Activated gamma-delta T cell treated with Interleukin-2 at 50 U/mL for 16 hours (primary cell): ENCODE measurements at places on chromosomes 11 and 22.

DNA sequence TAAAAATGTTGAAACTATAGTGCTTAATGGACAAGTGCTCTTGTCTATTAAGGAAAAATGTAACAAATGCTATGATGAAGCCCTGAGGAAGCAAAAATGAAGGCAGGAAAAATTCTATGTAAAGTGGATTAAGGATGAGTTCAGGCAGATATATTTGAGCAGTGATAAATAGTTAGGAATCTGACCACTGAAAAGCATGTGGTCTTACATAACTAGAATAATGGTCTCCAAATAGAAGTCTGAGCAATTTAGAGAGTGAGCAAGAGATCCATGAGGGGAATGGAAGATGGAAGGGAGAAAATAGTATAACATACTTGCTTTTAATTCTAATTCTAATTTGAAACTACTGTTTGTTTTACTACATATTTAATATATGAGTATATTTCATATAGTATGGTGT lies 510.6 kb upstream of the ARHGAP42 start:
- DNase-seq: no peak

GRCh38 chr11:64660205-64660604 lies 62.8 kb downstream of the NRXN2 start:
- no peak for DNase-seq

GRCh38 chr22:38098410-38099249 lies 11.9 kb downstream of the BAIAP2L2 start:
- DNase-seq: no peak

DNA sequence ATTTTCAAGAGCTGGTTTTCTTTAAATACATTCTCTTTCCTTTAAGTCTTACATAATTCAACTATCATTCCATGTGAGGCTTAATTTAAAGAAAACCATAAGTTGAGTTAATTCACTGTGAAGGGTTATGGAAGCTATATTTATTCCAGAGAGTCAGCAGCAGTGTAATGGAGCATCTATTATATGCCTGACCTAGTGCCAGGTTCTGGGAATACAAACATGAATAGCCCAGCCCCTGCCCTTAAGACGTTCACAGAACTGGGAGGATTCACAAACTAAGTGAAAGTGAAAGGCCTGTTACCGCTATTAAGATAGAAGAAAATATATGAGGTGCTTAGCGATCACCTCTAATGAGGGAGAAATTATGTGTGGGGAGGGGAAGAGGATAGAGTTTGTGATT lies 408.9 kb upstream of the CCDC90B start:
- no peak for DNase-seq

GRCh38 chr22:17137170-17137569 lies 16.0 kb upstream of the TMEM121B start:
- DNase-seq: no peak

DNA sequence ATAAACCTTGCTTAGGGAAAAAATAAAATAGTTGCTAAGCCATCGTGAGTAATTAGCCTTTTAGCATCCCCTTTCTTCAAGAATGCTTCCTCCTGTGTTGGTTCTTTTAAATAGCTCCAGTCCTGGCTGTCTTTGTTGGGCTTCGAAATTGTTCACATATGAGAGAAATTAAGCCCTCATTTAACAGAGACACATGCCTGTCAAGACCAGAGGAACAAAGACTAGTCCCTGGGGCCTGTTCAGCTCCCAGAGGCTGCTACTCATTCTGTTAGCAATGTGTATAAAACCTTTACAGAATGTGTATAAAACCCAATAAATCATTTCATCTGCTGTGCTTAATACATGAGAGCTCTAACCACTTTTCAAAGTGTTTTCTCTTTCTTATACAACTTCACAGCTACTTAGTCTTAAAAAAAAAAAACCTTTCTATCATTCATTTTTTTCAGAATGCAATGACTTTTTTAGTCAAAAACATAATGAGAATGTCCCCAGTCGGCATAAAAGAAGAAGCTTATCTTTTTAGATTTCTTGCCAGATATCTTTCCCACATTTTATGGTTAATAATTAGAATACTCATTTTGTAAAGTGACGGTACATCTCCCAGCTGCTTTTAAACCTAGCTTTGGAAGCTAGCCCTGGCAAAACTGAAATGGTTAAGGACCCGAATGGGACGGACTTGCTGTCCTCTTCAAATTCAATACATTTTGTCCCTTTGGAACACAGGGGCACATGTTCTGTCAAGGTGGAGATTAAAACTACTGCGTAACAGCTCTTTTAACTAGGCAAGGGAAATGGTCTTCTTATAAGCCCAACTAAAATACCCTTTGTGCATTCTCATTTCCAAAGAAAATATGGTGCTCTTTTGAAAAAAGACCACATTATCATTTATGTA lies 186.1 kb downstream of the SOX6 start:
- DNase-seq: no peak

DNA sequence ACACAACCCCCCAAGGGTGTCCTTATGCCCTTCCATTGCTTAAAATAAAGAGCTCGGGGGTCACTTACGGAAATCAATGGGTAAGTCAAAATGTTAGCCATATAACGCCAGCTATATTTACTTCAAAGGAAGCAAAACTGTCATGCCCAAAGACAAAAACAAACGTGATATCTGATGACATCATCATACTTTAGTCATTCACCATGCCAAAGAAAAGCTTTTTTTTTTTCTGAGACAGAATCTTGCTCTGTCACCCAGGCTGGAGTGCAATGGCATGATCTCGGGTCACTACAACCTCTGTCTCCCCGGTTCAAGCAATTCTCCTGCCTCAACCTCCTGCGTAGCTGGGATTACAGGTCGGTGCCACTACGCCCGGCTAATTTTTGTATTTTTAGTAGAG lies 47.7 kb upstream of the SC5D start:
- no peak for DNase-seq

DNA sequence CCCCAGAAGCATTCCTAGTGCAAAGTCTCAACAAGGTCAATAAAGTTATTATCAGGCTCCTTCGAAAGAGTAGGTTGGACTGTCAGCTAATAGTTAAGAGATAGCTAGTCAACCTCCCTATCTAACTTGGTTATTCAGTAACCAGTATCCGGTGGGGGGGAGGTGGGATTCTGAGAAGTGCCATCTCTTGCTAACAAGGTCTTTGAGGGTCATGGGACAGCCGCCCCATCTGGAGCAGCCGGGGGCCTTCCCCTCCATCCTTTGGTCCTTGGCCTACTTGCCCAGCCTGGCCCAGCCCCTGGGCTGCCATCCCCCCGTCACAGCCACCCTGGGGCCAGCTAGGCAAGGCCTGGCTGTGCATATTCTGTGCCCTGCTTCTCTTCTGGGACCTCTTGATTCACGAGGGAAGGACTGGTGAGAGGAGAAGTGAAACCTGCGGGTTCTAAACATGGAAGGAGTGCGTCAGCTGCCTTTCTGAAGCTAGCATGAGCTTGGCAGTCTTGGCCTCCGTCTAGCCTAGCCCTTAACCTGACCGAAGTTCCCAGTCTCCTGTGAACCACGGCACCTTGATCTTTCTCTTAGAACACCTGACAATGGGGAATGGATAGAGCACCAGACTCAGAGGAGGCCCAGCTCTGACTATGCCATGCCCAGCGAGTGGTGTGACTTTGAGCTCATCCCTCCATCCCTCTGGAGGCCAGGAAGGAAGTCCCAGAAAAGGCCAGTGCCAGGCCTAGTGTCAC lies 9.3 kb downstream of the SLC37A2 start:
- DNase-seq: no peak

- no peak for DNase-seq
Observed at GRCh38 chr22:43666457-43666856, 145.6 kb downstream of the EFCAB6 start.

- DNase-seq: no peak
Observed at GRCh38 chr11:107017433-107018218, 650 bp downstream of the GUCY1A2 start.

DNA sequence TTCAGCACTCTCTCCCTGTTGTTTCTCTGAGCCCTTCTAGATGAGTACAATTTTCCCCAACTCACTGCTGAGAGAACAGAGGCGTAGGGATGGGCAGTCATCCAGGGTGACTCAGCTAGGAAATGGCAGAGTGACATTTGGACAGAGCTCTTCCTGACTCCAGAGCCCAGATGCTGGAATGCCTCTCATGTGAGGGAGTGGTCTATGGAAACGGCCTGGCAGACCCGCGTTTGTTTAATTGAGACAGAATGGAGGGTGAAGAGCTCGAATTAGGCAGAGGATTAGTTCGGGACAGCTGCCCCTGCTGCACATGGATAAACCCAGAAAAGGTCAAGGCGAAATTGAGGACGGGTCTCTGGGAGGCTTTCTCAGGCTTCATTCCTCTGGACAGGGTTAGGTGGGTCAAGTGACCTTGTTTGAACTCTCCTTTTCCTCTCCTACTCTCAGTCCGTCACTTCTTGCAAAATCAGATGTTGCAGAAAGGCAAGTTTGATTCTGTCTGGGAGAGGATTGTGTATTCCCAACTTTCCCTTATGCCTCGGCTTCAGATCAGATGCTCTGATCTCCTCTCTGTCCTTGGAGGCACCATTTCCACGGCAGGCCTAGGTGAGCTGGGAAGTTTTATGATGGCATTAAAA lies 7.6 kb upstream of the LMO2 start:
- DNase-seq: no peak

GRCh38 chr22:31790240-31790639 lies 36.4 kb downstream of the DEPDC5 start:
- no peak for DNase-seq

DNA sequence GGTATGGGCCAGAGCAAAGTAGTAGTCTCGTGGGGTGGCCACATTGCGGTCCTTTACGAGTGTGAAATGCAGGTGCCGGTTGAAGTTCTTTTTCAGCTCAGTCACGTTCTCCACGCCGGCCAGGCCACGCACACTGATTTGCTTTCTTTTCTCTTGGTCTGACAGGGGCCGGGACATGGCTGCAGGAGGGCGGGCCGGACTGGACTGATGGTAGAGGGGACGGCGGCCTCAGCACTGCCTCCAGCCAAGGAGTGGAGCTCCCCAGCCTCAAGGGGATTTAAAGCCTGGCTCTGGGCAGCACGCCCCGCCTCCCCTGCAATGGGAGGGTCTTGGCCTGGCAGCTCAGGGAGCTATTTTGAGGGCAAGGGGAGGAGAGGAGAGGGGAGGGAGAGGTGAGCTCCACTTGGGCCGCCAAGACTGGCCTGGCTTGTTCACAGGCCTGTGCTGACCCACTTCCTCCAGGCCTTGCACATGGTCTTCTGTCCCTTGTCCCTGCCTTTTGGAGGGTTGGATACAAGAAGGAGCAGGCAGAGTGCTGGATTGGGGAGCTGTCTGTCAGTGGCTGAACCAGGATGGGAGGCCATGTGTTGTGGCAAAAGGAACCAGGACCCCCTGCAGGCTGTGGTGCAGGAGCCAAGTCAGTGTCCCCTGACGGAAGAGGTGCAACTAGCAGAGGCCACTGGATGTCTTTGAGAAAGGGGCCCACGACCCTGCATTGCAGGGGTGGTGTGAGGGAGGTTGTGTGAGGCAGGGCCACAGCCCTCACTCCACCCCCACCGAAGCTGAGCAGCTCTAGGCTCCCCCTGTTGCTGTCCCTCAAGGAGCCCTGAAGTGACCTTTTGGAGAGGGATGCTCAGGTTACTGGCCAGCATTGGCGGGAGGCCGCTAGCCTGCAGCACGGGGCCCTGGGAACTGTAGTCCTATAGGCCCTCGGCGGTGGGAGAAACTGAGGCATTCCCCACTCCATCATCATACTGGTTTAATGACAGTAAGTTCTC lies at the start of gene PYGM:
TSS of gene PYGM (minus strand) at position 253 of the 998 bp plus-strand sequence. CDS start at position 177, 76 bp downstream.
- DNase-seq: no peak

- no peak for DNase-seq
Observed at GRCh38 chr11:71399341-71399740, 48.9 kb downstream of the DHCR7 start.

DNA sequence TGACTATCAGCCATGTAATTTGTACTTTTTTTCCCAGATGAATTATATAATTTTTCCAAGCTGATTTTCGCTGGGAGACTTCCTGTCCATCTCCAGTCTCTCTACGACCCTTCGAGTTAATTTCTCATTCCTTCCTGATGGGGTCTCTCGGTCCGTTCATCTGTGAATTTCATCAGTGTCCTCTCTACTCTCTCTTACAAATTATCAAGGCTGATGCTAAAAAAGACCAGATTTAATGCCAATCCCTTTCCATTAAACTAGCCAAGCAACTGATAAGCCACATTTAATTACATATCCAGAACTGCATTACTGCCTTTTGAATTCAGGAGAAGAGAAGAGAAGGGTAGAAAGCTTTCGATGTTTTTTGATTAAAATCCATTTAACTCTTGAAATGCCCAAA lies 25.8 kb downstream of the VSIG10L2 start:
- no peak for DNase-seq

DNA sequence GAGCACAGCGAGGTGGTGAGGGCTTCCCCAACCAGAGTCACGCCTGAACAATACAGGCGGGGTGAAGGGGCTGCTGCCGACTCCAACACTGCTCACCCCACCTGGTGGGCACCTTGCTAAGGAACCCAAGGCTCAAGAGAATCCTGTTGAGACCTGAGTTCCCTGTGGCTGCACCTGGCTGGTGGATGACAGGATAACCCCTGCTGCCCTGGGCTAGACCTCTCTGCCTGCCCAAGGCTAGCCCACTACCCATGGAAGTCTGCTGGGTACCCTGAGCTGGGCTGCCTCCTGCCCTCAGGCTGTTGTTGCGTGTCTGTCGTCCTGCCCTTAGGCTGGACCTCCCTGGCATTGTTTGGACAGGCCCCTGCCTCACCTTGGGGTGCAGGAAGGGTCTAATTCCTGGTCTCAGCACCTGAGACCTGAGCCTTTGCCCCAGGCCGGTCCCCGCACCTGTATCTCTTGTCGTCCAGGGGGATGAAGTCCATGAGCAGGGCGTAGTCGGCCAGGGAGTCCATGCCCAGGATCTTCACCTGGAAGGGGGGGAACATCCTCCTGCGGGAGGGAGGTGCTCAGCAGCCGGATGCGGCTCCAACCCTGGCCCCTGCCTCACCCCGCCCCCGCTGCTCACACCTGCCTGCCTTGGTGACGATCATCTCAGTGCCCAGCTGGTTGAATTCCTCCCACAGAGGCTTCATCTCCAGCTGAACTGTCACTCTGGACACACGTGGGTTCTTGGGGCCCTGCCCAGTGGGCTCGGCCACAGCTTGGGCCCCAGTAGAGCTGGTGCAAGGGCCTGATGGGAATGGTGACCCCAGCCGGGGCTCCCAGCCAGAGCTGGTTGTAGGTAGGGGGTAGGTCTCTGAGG lies 4.9 kb upstream of the NUDT8 start:
- DNase-seq: no peak

DNA sequence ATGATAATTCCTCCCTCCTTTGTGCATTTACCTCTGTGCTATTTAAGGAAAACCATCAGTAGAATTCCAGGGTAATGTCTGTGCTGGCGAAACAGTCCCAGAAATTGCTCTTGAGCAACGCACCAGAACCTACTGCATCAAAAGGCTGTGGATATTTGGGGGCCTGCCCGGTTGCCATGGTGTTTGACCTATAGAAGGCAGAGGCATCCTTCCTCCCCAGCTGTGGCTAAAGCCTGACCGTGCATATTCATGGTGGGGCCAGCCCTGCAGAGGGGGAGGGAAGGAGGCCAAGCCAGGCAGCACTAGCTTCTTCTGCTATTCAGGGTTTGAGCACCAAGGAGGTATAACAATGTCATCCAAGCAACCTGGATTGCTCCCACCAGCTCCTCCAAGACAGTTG lies 215.0 kb upstream of the E2F8 start:
- no peak for DNase-seq
